ENCODE measurements at places on chromosomes 1 and 21.

- DNase-seq = no peak
These were observed 40.3 kb downstream of the EPHA2 start for GRCh38 chr1:16115468-16115983.

DNA sequence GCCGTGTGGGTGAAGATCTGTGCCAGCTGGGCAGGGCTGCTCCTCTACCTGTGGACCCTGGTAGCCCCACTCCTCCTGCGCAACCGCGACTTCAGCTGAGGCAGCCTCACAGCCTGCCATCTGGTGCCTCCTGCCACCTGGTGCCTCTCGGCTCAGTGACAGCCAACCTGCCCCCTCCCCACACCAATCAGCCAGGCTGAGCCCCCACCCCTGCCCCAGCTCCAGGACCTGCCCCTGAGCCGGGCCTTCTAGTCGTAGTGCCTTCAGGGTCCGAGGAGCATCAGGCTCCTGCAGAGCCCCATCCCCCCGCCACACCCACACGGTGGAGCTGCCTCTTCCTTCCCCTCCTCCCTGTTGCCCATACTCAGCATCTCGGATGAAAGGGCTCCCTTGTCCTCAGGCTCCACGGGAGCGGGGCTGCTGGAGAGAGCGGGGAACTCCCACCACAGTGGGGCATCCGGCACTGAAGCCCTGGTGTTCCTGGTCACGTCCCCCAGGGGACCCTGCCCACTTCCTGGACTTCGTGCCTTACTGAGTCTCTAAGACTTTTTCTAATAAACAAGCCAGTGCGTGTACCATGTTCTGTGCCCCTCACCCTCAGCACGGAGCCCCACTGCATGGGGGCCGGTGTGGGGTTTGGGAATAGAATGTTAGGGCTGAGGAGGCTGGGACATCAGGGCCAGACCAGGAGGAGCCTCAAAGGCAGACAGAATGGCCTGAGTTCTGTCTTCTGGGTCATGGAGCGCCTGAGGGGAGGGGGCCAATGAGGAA, 21.3 kb downstream of the SERINC2 start:
- no peak for DNase-seq

DNA sequence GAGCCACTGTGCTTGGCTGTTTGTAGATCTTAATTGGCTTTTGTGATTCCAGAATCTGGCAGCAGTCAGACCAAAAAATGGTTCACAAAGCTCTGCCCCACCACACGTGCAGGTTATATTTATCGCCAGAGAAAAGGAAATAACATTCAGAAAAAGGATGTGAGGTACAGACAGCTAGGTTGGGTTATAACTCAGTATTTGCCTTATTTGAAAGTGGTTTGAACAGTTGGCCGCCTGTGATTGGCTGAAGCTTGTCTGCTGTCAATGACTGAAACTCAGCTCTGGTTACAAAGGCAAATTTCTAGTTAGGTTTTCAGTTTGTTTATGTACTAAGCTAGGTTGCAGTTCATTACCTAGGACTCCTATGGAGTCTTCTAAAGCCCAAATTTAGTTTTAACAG, 9.6 kb downstream of the SH3BGR start:
- no peak for DNase-seq

DNA sequence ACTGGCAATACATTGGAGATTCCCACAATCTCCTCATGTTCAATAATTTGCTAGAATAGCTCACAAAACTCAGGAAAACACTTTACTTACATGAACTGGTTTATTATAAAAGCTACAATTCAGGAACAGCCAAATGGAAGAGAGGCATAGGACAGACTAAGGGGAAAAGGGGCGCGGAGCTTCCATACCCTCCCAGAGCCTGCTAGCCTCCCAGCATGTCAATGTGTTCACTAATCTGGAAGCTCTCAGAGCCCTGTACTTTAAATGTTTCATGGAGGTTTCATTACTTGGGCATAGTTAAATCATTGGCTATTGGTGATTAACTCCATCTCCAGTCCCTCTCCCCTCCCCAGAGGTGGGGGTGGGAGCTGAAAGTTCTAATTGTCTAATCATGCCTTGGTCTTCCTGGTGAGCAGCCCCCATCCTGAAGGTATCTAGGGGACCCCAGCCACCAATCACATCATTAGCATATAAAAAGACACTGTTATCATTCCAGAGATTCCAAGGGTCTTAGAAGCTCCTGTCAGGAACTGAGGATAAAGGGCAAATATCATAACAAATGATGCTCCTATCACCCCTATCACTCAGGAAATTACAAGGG, 10.9 kb upstream of the DMRTB1 start:
- no peak for DNase-seq
